Stimulated activated CD8-positive, alpha-beta memory T cell treated with anti-CD3 and anti-CD28 coated beads, Interleukin-4, amount 100 ng/mL, for 1 hour (primary cell): ENCODE measurements at places on chromosomes 16 and 17.

DNA sequence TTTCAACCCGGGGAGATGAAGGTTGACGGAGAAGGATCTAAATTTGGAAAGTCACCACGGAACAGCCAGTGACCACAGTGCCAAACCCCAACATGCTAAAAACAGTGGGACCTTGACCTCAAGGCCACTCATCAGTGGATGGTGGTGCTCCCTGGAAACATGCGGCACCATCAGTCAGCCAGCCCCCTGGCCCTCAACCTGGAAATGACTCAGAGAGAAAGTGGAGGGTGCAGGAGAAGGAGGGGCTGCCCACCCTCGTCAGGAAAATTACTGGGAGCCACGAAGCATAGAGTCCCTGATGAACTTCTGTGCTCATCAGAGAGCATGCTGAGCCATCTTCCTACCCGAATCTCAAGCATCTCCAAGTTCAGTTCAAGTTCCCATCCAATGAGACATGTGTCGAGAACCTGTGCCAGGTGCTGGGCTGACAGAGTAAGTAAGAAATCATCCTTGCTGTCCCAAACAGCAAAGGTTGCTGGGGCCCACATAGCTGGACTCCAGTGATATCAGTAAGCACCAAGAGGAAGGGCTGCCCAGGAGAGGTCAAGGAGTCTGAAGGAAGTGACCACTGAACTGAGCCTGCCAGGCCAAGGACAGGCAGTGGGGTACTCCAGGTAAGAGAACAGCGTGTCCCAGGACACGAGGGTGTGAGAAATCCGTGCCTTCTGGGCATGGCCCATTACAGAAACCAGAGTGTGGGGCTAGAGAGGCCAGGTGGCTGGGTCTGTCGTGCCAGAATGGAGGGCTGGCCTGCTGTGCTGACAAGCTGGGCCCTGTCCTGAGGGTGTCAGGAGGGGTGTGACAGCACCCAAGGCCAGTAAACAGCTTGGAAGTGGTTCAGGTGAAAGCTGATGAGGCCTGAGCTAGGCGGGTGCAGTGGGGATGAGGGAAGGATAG lies 5.2 kb downstream of the PECAM1 start:
- DNase-seq, result peak; percentile 31

- DNase-seq, result no peak
These were observed 626 bp upstream of the RAI1 start for GRCh38 chr17:17680477-17681186.

DNA sequence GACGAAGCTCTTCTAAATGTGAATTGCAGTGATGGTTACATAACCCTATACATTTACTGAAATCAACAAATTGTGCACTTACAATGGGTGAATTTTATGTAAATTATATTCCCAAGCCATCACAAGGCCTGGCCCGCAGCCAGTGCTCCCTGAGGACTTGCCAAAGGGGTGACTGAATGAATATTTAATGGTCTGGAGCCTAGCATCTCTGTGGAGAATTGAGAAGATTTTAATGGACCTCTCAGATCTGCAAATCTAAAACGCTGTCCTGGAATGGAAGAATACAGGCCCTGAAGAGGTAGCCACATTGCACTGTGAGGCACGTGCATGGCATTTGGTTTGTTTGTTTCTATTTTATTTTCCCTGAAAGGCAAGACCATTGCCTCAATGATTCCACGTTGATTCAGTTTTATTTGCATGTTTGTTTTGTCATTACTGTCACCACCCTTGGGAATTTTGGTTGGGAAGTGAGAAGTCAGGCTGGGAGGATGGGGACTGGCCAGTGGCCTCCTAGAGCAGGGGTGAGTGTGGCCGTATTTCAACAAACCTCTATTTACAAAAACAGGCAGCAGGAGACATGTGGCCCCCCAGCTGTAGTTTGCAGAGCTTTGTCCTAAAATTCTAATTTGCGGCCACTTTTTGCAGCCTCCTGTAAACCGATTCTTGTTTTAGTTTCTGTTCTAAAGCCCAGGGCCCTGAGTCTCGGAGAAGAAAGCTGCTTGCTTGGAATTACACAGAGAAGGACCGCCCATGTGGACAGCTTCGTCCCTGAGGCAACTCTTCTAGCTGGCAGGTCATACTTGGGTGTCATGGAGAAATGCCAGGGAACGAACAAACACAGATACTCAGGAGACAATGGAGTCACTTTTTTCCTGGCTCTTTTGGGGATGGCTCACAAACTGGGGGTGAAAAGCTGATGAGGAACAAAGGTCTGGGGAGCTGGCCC lies 40.5 kb upstream of the GCSH start:
- no peak for DNase-seq

- no peak for DNase-seq
These were observed 26.1 kb downstream of the MAP2K4 start for GRCh38 chr17:12046786-12047185.

DNA sequence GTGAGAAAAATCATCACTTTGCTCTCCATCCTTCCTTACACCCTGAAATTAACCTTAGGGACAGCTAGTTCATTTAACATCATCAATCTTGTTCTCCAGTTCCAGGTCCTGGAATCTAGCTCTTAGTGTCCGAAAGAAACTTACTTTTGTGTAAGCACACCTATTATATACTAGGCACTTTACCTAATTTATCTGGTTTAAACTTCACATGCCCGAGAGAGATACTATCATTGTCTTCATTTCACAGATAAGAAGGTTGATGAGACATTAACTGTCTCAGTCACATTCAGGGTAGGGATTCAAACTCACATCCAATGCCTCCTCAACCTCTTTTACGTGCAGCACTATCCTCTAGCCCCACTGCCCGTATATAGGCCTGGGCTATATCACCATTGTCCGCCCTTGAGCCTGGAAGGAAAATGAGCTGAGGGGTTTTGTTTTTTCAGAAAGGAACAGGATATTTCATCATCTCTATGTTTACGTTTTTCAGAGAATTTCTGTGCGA lies 501 bp upstream of the AP2B1 start:
- no peak for DNase-seq

GRCh38 chr17:74729368-74729767 lies 7.7 kb upstream of the RAB37 start:
- DNase-seq, result no peak

DNA sequence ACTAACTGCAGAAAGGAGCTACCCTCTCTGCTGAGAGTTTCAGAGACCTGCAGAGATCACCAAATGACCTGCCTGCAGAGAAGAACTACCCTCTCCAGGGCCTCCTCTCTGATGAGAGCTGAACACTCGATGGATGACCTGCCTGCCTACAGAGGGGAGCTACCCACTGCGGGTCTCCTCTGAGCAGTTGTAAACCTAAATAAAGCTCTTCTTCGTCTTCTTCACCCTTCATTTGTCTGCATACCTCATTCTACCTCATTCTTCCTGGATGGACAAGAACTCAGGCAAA lies 24.2 kb downstream of the SSH2 start:
- no peak for DNase-seq

- DNase-seq, result no peak
These were observed 57.7 kb upstream of the BCAR1 start for GRCh38 chr16:75309156-75309555.

GRCh38 chr17:63142836-63143235 lies 176.8 kb downstream of the TANC2 start:
- no peak for DNase-seq

DNA sequence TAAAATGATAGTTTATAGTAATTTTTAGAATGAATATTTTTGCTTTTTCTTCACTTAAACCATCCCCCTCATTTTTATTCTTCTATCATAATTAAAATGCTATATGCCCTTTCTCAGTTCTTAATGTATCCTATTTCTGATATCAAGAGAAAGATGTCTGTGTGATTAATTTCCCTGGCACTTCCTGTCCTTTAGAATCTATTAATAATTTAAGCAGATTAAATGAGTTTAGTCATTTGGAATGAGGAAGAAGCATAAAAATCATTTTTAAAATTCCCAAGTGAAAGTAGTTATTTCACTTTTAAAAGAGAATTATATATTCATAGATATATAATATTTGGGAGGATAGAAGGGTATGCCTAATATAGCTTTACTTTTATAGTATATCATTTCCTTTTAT lies 27.8 kb upstream of the CDR2 start:
- DNase-seq, result no peak

- DNase-seq, result no peak
These were observed 7.6 kb downstream of the PITPNM3 start for GRCh38 chr17:6548578-6549330.

- no peak for DNase-seq
These were observed 13.6 kb downstream of the UBFD1 start for GRCh38 chr16:23570992-23571632.

GRCh38 chr17:73284906-73285602 lies 23.4 kb upstream of the CPSF4L start:
- no peak for DNase-seq

GRCh38 chr17:71634376-71634775 lies 486.4 kb upstream of the SOX9 start:
- DNase-seq, result no peak

DNA sequence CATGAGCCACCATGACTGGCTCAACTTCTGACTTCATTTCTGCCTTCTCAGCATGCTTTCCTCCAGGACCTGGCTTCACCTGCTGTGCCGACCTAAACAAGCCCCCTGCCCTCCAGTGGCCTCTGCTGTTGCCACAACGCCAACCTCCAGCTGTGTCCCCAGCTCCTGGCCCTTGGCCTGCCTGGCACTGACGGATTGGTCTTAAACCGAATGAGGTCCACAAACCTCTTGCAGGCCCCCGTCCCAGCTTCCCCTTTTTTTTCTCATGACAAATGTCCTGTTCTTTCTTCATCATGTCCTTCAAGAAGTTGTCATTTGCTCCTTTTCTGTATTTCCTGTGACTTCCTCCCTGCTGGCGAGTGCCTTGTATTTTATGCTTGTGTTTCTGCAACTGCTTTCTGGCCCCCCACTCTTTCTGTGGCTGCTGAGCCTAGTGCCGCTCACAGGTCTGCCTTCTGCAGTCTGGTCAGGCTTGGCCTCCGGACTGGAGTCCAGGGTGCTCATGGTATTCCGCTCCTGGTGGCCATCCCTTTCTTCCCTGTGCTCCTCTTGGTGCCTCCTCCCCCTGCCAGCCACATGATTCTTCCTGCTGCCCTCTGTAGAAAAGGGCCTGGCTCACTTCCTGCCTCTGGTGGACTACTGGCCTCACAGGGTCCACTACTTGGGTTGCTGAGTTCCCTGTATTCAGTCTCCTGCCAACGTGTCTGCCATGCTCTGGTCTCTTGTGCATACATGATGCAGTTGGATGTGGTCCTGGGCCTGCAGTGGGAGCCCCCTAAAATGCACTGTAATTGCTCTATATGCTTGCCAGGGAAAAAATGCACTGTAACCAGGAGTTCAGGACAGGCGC lies 2.9 kb downstream of the ATP6V0C start:
- no peak for DNase-seq

- no peak for DNase-seq
These were observed 92.1 kb upstream of the ZNF750 start for GRCh38 chr17:82931699-82932517.

DNA sequence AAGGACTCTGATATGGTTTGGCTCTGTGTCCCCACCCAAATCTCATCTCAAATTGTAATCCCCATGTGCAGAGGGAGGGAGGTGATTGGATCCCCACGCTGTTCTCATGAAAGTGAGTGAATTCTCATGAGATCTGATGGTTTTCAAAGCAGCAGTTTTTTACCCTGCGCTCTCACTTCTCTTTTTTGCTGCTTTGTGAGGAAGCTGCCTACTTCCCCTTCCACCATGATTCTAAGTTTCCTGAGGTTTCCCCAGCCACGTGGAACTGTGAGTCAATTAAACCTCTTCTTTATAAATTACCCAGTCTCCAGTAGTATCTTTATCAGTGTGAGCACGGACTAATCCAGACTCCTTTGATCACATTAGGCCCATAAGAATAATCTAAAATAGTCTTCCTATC lies 719.7 kb upstream of the CDH8 start:
- DNase-seq, result no peak

- no peak for DNase-seq
These were observed 78.9 kb downstream of the CNGB1 start for GRCh38 chr16:57892041-57892440.

- DNase-seq, result no peak
These were observed at the start of gene ZDHHC1 for GRCh38 chr16:67415872-67416793. Gene ZDHHC1, minus strand, starts transcription at chr16:67416477. Its CDS starts 8,702 bp downstream, at chr16:67407775.

DNA sequence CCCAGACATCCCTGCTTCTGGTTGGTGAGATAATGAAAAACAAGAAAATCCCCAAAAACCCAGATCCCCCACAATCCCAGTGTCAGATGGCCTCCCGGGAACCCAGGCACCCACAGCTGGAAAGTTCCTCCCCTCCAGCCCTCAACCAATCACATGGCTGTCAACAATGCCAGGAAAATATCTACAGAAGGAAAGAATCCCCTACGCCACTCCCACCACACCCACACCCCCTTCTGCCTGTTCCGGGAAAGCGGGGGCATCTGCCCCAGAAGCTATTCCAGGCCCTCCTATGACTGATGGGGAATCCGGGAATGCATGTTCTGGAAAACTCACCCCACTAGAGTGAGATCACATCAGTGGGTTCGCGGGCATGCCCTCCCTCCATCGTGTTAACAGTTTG lies 1.8 kb downstream of the TMEM95 start:
- DNase-seq, result no peak

DNA sequence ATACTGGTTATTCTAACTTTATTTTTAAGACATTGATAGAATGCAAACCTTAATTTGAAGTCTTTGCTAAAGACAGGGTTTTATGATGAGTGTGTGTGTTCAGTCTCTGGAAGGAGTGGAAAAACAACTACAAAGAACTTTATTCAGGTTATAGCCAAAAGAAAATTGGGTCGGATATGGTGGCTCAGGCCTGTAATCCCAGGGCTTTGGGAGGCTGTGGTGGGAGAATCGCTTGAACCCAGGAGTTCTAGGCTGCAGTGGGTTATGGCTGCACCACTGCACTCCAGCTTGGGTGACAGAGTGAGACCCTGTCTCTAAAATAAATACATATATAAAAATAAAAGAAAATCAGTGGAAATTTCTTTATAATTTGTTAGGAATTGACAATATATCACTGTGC lies 581.5 kb upstream of the CA10 start:
- no peak for DNase-seq

GRCh38 chr17:62898239-62898864 lies 67.7 kb upstream of the TANC2 start:
- DNase-seq, result no peak

DNA sequence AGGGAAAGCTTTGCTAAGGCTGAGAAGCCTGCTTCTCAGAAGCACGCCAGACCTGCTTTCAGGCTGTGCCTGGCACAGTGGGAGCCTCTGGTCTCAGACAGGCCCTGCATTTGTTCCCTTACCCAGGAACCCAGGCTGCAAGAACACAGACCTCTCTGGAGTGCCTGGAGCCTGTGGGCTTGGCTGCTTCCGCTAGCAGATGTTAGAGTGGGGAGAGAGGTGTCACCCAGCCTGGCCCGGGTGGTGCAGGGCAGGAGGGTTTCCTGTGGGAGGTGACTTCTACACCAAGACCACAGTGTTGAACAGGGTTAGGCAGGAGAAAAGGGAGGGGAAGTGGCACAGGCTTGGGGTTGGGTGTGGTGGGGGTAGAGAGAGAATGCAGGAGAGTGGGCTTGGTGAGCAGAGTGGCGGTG lies 35.8 kb upstream of the ADGRG1 start:
- DNase-seq, result peak; percentile 55

DNA sequence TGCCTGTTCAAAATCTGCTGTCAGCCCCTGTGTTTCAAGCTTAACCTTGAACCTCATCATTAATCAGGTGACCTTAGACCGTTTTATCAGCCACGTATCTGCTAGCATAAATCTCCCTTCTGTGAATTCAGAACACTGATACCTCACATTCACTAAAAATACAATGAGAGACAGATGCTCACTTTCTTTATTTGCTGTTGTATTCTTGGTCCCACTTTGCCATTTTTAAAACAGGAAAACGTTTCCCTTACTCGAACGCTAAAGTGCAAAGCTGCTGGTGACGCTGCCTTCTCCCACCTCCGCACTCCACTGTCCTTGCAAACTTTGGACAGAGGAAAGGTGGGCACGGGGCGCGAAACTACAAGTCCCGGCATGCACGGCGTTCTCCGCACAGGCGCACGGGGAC lies 220 bp upstream of the ARHGAP44 start:
- DNase-seq, result no peak
